HFF-Myc (cell line): ENCODE measurements at places on chromosomes 11 and 22.

DNA sequence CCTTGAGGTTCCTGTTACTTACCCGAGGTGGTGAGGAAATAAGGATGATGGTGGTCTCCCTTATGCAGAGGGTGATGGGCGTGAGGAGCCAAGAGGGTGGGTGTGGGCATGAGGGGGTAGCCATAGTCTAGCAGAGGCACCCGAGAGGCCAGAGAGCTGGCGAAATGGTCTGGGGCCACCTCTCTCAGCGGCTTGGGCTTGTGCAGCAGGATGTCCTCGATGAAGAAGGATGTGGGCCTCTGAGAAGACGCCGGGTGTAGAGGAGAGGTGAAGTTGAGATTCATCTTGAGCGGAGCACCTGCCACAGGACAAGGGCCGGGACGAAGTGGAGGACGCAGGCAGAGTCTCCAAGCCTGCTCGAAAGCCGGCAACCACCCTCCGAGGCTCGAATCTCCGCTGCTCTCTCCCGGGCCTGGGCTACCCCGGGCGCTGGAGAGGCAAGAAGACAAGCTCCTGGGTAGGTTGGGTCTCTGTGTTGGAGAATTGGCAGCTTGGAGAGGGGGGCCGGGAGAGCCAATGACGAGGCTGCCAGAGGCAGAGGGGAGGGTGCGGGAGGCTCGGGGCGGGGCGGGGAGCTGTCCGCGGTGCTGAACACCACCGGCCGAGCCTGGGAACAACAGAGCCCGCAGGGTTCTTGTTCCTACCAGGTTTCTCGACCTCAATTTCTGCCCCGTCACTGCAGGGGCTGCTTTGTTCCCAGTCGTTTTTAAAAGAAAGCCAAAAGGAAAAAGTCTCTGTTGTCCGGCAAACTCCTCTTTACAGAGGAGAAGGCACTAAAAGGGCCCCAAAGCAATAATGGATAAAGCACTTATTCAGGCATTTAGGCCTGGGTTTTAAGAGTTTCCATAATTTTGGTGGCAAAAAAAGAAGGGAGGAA is at the start of gene BSX:
TSS of gene BSX (minus strand) at position 447 of the 877 bp plus-strand sequence. CDS start at position 284, 163 bp downstream.
- no peak for DNase-seq

DNA sequence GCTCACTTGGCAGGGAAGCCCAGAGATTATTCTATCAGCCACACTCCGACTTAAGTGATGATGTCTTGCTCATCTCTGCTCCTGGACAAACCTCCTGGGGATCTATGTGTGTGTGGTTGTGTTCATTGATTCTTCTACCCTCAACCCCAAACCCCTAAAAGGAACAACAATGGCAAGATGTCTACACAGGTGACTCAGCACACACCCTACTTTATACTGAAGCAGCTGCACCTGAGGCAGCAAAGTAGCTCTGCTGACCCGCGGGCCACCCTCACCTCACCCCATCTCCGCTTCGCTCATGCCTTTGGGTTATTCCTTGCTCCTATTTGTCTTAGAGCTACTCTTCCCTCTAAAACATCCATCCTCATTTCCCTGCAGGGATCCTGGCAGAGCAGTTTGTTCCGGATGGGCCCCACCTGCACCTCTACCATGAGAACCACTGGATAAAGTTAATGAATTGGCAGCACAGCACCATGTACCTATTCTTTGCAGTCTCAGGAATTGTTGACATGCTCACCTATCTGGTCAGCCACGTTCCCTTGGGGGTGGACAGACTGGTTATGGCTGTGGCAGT is 38.7 kb downstream of the TMEM45B start:
- DNase-seq = no peak

DNA sequence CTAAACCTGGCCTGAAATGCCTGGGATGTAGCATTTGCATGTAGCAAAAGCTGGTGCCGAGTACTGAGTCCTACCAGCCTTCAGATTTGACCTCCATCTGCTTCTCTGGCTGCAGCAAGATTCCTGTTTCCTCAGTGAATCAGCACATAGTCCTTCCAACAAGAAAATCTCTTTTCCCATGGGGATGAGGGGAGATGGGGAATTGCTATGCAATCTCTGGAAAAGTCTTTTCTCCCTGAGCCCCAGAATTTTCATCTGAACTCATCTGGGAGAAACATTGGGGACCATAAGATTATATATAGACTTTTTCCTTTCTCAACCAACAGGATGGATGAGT is 32.0 kb upstream of the YWHAH start:
- DNase-seq = no peak

GRCh38 chr11:128774593-128774992 is 80.7 kb downstream of the FLI1 start:
- no peak for DNase-seq

GRCh38 chr11:1419811-1420210 is 30.1 kb downstream of the BRSK2 start:
- DNase-seq = no peak

DNA sequence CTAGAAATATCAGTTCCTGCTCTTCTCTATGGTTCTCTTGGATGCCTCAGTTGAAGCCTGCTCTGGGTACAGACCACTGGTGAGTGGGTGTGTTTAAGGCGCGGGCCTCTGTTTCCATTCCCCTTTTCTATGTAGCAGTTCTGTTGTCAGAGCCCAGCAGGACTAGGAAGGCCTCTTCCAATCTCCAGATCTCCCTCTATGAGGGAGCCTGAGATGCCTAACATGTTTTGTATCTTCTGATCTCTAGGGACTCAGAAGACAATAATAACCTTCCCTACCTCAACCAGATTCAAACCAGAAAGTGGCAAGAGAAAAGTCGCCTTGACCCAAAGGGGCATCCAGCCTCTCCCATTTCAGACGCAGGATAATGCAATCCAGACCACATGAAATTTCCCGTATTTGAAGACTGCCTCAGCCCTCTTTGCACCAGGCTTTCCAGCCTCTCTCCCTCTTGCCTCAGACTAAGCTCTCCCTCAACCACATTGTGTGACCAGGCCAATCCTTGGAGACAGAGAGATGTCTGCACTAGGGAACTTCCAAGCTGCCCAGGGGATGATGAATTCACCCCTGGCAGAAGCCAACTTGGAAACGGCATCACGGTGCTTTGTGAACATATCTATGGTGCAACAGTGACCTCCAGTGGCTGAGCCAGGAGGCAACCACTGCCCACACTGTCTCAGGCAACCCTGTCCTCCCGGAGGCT is 150.1 kb upstream of the UBASH3B start:
- DNase-seq = peak; percentile 80

DNA sequence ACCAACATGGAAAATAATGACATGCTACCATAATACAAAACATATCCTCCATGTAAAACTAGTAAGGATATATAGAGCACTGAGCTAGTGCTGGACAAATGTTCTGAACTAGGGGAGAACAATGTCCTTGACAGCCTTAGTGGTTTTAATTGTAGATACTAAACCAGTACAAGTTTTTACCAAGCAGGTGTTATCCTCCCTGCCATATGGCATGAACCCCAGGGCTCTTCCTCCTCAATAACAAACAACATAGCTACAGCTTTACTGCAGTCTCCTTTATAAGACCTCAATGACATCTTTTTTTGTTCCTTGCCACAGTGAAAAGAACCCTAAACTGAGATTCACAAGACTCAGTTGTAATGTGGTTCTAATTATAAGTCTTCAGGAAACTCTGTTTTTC is 70.2 kb upstream of the GDPD4 start:
- no peak for DNase-seq

DNA sequence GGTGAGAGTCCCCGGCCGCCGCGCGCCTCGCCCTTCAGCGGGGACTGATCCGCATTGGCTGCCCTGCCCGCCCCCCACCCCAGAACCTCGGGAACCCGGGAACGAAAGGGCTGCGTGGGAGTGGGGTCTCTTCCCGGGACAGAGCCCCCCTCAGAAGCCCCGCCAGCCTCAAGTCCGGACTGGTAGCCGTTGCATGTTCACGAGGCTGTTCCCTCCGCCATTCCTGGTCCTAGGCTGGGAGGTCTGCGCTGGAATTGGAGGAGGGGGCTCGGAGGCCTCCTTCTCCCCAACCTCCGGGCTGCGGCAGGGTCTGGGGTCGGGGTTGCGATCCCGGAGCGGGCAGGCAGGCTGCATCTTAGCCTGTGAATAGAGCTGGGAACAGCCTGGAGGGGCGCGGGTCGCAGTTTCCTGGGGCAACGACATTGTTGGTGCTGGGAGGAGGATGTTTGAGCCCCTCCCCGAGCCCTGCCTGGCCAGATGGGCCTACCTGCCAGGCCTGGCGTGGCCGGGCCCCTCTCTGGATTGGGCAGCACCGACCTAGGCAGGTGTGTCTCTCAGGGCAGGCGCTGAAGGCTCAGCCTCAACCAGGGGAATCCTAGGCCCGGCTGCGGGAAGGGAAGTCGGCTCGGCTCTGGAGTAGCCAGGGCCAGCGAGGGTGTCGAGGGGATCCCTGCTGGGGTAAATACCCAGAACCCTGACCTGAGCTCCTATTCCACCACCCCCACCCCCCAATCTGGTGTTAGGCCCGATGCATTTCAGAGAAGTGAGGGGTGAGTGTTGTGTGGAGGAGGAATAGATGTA is 670 bp downstream of the MAPK8IP1 start:
- DNase-seq = no peak

- no peak for DNase-seq
Observed at GRCh38 chr11:56720513-56720912, 21.6 kb downstream of the OR9G1 start.

- no peak for DNase-seq
Observed at GRCh38 chr11:127050186-127050585, 49.6 kb upstream of the KIRREL3 start.

- DNase-seq = no peak
Observed at GRCh38 chr11:122656631-122657101, 1.1 kb downstream of the UBASH3B start.

- no peak for DNase-seq
Observed at GRCh38 chr11:6911948-6912347, 8.9 kb upstream of the OR2D3 start.

DNA sequence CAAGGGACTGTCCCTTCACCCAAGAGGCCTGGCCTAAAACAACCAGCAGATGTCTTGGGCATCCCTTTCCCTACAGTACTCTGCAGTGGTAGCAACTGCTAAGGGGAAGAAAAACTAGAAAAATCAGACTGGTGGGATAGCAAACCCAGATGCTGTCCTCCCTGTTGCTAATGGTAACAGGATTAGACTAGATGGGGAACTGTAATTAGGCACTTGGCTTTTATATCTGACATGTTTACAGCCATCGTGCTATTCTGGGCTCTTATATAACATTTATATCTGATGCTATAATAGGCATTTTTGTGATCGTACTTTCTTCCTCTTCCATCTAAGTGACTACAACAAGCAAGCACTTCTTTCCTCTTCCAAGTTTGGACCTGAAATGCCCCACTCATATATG is 316.7 kb downstream of the DLG2 start:
- no peak for DNase-seq

DNA sequence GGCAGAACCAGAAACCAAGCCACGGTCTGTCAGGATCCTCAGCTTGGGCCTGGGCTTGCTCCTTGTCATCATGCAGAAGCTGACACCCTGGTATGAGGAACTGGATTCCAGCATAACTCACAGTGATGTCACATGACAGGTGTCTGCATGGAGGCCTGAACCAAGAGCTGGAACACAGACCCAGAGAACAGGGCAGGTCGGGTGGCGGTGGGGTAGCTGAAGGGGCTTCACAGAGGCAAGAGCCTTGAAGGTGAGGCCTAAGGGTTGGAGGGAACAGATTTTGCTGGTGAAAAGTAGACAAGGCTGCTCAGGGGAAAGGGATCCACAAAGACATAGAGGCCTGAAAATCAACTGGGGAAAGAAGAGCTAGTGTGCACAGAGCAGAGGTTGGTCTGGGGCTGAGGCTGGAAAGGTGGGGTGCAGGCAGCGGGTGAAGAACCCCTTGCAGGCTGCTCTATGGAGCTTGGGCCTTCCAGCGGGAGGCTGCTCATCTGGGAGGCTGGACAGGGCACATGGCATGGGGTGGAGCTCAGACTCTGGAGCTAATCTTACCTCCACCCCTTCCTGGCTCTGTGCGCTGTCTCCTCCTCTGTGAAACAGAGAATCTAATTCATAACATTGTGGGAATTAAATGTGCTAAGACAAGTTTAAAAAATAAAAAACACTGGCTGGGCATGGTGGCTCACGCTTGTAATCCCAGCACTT is 18.4 kb upstream of the RPS3 start:
- DNase-seq = no peak

GRCh38 chr11:66004186-66004585 is 1.9 kb downstream of the BANF1 start:
- DNase-seq = no peak

- no peak for DNase-seq
Observed at GRCh38 chr11:111540114-111540936, at the start of gene LAYN. TSS of gene LAYN (plus strand) at chr11:111540720. CDS start at chr11:111540844, 124 bp downstream.

DNA sequence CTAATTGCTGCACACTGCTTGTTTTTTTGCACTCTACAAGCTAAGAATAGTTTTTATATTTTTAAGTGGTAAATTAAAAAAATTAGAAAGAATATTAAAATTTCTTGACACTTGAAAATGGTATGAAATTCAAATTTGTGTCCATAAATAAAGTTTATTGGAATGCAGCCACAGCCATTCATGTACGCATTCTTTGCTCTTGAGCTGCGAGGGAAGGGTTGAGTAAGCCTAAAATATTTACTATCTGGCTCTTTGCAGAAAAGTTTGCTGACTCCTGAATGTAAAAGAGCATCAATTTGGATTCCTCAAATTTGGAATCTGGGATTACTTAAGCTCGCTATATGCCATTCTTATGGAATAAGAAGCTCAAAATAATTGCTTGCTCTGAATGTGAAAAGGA is 3.4 kb upstream of the ADAMTS8 start:
- no peak for DNase-seq
